ENCODE measurements at places on chromosomes 6 and 20. TPM values are rescaled to one million over a fixed set of nuclear protein-coding genes. Genes with fewer than 3 reads are reported as not detected.

The ULBP1 gene
- 0.68 TPM for polyA plus RNA-seq

The SYNCRIP gene
- 50.6 TPM for polyA plus RNA-seq

The PRND gene
- 0.14 TPM for polyA plus RNA-seq

The LST1 gene
- 32.4 TPM for polyA plus RNA-seq

The BPIFB1 gene
- 0.55 TPM for polyA plus RNA-seq

The TRIM15 gene
- polyA plus RNA-seq, result 0.59 TPM

The ZSCAN31 gene
- 3.9 TPM for polyA plus RNA-seq

The MLN gene
- 8.7 TPM for polyA plus RNA-seq

The HLA-DMB gene
- 71.0 TPM for polyA plus RNA-seq

The SLC24A3 gene
- polyA plus RNA-seq, result 2.1 TPM

The COL11A2 gene
- polyA plus RNA-seq, result 5.5 TPM

The REM1 gene
- 1.2 TPM for polyA plus RNA-seq

The KCNK17 gene
- polyA plus RNA-seq, result 0.80 TPM

The CGA gene
- polyA plus RNA-seq, result 5.0 TPM

The GGTLC1 gene
- polyA plus RNA-seq, result not detected

The SRMS gene
- 0.05 TPM for polyA plus RNA-seq

The TOP1 gene
- polyA plus RNA-seq, result 44.2 TPM

The MOXD1 gene
- 3.2 TPM for polyA plus RNA-seq

The SLC17A2 gene
- polyA plus RNA-seq, result 0.07 TPM

The TINAG gene
- polyA plus RNA-seq, result 0.11 TPM

The ATP6V1G2 gene
- 2.5 TPM for polyA plus RNA-seq

The CDC5L gene
- 12.7 TPM for polyA plus RNA-seq

The MYCT1 gene
- 4.1 TPM for polyA plus RNA-seq

The TDP2 gene
- 69.9 TPM for polyA plus RNA-seq

The TENT5A gene
- polyA plus RNA-seq, result 4.7 TPM

The TMEM74B gene
- 1.3 TPM for polyA plus RNA-seq

The SIGLEC1 gene
- 21.9 TPM for polyA plus RNA-seq

The ARG1 gene
- polyA plus RNA-seq, result 13.7 TPM

The TGM3 gene
- 0.66 TPM for polyA plus RNA-seq

The COL12A1 gene
- polyA plus RNA-seq, result 6.8 TPM

All from thymus (tissue), 14 donors.